ENCODE measurements at places on chromosomes 4 and X.

DNA sequence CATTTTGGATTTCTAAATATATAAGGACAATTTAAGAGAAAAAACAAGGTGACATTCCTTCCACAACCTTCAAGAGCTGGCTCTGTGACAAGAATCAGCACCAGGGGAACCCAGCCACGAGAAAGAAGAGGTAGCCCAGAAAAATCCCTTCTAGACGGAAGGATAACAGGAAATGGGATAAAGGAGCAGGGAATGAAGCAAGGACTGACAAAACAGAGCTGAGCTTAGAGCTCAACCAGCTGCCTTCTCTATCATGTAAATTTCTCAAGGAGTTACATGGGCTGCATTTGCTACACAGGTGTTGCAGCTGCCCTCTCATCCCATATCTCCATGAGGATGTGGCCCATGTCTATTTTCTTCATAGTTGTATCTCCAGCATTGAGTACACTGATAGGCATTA, 154.2 kb upstream of the PRDX4 start:
- DNase-seq = no peak

DNA sequence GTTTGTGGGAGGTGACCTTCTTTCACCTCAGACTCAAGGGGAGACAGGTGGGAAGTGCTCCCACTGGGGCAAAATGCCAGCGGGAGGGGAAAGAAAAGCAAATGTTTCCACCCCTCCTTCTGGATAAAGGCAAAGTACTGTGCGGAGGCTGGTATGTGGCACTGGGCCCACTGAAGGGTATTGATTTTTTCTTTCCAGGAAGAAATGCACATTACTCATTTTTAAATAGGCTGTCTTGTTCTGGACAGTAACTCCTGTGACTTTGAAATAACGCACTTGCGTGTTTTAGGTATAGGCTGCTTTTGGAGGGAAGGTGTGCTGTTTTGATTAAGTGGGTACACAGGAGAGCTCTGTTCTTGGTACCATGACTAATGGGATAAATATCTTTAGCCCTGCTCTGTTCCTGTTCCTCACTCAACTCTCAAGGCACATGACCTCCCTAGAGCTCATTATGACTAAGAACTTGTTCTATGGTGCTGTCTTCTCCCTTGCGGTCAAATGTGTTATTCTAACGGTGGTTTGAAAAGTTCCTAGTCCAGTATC, 40.7 kb upstream of the MBTPS2 start:
- no peak for DNase-seq

DNA sequence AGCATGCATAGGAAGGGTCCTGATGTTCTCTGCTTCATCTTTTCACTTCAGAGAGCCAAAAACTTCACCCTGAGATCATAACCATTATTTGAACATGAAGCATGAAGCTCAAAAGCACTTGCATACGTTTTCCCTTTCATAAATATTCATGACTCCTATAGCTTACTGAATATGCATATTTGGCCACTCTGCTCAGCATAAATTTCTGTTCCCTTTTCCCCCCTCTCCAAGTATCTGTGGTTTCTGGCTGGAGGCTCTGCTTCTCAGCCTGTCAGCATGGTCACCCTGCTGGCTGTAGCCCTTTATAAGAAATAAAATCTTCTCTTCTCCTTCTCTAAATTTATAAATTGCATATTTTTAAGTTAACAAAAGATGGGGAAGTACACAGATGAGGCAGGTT, 384.7 kb upstream of the AGA start:
- no peak for DNase-seq

DNA sequence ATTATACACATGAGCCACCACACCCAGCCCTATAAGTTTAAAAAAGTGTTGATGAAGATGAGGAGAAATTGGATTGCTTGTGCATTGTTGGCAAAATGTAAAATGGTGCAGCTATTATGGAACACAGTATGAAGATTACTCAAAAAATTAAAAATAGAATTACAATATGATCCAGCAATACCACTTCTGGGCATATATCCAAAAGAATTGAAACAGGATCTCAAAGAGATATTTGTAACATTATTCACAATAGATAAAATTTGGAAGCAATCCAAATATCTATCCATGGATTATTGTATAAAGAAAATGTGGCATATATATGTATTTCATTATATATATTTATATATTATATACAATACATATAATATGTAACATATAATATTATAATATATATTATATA, 515.6 kb upstream of the GNPDA2 start:
- no peak for DNase-seq

GRCh38 chr4:7334521-7335275, 100.0 kb downstream of the PSAPL1 start:
- no peak for DNase-seq

- DNase-seq = no peak
These were observed 138.3 kb downstream of the AREG start for GRCh38 chr4:74583089-74583700.

DNA sequence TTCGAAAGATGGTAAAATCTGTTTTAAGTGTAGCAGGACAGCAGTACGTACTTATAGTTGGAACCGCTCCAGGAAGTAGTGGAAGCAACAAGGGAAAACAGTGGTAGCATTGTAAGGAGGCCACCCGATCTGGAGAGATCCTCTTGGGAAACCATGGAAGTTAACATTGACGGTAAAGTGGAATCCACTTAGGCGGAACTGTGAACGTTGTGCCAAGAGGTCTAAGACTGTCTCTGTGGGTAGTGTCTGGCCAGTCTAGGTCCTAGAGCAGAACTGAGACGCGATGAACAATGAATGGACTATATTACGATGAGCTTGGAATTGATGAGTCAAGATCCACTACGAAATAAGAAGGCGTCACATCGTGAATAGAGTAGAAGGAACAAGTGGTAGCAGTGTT, 124.0 kb downstream of the TENM3 start:
- DNase-seq = no peak

DNA sequence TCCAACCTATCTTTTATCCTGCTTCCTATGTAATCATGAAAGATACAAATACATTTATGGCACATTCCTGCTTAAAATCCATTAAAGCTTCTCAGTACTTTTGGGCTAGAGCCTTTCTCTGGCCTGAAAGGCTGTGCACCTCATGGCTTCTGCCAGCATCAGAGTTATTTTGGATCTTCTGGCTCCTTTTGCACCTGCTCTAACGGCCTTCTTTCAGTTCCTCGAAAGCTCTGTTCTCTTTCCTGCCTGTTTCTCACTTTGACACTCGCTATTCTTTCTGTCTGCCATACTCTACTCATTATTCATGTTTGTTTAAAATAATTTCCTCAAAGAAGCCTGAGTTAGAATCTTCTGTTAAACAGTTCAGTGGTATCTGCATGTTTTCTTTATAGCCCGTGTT, 86.0 kb downstream of the LRP2BP start:
- DNase-seq = no peak

GRCh38 chrX:17713288-17713687, 24.0 kb upstream of the SCML1 start:
- no peak for DNase-seq

DNA sequence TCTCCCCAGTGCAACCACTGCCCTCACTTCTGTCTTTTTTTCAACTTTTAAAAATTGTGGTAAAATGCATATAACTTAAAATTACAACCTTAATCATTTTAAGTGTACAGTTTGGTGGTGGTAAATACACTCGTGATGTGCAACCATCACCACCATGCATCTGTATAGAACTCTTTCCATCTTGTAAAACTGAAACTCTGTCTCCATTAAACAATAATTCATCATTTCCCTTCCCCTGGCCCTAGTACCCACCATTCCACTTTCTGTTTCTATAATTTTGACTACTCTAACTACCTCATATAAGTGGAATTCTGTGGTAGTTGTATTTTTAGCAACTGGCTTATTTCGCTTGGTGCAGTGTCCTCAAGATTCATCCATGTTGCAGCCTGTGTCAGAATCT, 6.8 kb upstream of the CTBP1 start:
- no peak for DNase-seq

GRCh38 chrX:80285131-80285773, 135.0 kb upstream of the TENT5D start:
- DNase-seq = no peak

DNA sequence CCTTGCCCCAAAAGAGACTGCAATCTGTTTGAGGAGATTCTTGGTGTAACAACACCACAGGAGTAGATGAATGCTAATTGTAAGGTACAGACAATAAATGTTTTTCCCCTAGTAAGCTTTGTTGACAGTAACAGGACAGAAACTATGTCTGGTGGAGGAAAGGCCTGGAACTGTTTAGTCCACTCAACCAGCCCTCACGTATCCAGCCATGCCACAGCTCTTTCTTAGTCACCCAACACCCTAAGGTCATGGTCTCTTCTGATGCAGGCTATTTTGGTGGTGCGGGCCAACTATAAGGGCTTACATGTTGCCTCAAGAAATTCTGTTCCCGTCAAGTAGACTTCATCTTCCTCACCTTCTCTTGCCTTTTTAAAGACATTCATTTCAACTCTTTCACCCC, 75.9 kb upstream of the GAB1 start:
- DNase-seq = no peak

- DNase-seq = no peak
These were observed 1388.6 kb downstream of the TECRL start for GRCh38 chr4:63020661-63021060.

GRCh38 chrX:19747652-19748610, 139.5 kb downstream of the SH3KBP1 start:
- peak; percentile 24 for DNase-seq

GRCh38 chr4:78565971-78566372, 14.4 kb downstream of the ANXA3 start:
- DNase-seq = no peak

DNA sequence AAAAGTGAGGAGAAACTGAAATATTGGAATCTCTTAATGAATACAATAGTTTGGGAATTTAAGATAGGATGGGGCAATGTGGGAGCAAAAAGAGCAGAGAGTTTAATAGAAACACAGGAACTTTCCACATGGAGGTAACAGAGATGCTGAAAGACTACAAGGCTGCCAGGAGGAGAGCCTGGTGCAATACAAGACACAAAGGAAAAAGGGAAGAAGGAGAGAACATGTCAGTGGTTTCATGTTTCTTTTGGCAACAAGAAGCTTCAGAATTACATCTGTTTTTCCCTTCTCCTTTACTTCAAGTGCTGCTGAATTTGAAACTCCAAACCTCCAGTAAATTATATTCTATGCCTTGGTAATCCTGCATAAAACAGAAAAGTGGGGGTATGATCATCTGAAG, 474.3 kb downstream of the FAT4 start:
- DNase-seq = no peak

GRCh38 chr4:99144070-99144469, at the start of gene ADH4:
ADH4 (minus strand) TSS chr4:99144297; CDS start chr4:99144222, 75 bp downstream.
- no peak for DNase-seq
